ENCODE measurements at places on chromosomes 11 and 22. TPM values are rescaled to one million over a fixed set of nuclear protein-coding genes. Genes with fewer than 3 reads are reported as not detected.

MRGPRX3 gene
- total RNA-seq, result not detected

C11orf87 gene
- total RNA-seq, result 0.31 TPM

GRCh38 chr22:45208993-45209838 is 31.5 kb downstream of the KIAA0930 start:
- DNase-seq, result peak; percentile 75

DNA sequence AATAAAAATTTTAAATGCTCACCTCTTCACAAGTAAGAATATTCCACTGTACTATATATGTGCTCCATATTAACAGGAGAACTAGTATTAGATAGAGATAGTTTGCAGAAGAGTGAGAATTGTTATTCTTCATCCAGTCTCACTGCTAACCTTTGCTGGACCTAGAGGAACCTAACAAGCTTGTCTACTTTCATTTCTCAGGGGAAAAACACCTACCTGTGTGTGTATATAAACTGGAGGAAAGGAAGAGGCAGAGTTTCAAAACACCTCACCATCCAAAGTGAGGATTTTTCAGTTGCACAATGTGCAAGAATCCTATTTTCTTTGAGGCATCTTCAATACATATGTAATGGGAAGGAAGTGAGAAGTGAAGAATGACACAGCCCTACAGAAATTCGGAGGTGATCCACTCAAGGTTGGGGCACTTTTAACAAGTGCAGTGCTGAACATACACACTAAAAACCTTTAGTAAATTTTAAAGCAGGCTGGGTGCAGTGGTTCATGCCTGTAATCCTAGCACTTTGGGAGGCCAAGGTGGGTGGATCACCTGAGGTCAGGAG is 52.4 kb downstream of the SYTL2 start:
- no peak for DNase-seq

GRCh38 chr11:70582886-70583641 is 184.7 kb downstream of the CTTN start:
- no peak for DNase-seq

- no peak for DNase-seq
Observed at GRCh38 chr22:49664891-49665290, 162.8 kb downstream of the BRD1 start.

EP300 gene
- 130 TPM for total RNA-seq

BTG4 gene
- total RNA-seq, result 0.31 TPM

- DNase-seq, result no peak
Observed at GRCh38 chr11:118051136-118051610, 25.7 kb upstream of the TMPRSS4 start.

DNA sequence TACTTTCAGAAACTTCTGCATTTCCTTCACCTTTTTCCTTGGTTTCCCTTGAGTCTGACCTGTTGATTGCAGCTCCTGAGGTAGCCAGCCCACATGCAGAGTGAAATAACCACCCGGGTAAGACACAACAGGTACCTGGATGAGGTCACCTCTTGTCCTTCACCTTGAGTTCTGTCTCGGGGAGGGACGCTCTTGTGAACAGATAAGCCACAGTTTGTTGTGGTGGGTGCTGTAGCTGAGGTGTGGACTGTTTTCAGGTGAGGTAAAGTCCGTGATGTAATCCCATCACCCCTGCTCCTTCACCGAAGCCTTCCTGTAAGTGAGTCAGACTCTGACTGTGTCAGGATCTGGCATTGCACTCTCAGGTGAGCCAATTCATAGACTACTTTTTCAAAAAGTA is 183.1 kb downstream of the NAV2 start:
- DNase-seq, result no peak

All from GM23338 (cell line).